ENCODE measurements at places on chromosomes 5 and 9. TPM values are rescaled to one million over a fixed set of nuclear protein-coding genes. Genes with fewer than 3 reads are reported as not detected.

Gene IL33
- total RNA-seq: 12.8 TPM

Gene SPATA31E1
- total RNA-seq: not detected

Gene FREM1
- total RNA-seq: 4.7 TPM

Gene PAXX
- total RNA-seq: 14.7 TPM

Gene PIP5K1B
- 7.8 TPM for total RNA-seq

Gene NR5A1
- total RNA-seq: not detected

Gene SLC36A2
- total RNA-seq: not detected

Gene NEUROG1
- 1.6 TPM for total RNA-seq

Gene PRR16
- total RNA-seq: 9.1 TPM

Gene CNTFR
- 23.8 TPM for total RNA-seq

Gene ROPN1L
- total RNA-seq: 2.2 TPM

All from parietal lobe (tissue), 2 donors.